ENCODE measurements at places on chromosomes 3 and 15. TPM values are rescaled to one million over a fixed set of nuclear protein-coding genes. Genes with fewer than 3 reads are reported as not detected.

DNA sequence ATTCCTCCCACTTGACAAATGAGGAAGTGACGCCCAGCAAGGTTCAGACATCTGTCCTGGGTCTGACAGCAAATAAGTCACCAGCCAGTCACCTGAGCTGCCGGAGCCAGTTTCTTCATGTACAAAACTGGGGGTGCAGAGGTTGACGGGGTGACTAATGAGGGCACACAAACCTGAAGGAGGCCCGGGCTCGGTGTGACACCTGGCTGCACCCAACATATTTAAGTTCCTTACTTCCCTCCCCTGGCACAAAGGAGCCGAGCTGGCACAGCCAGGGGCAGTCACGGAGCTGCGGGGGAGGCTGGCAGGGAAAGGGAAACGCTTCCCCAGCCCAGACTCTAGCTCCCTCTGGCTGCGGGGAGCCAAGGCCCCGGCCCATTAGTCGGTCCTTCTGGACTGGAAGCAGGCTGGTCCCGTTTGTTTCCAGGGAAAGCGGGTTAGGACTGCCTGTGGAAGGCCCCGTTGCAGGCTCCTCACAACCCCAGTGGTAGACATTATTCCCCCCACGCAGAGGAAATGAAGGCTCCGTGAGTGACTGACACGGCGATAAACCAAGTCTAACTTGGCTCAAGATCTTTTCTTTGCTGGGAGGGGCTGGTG, 2.3 kb downstream of the FBXL22 start:
- no peaks in the 10 kb centered on the region for H3K36me3 ChIP-seq
- no peak overlapping the region for H3K4me3 ChIP-seq
- peak; percentile 88 for DNase-seq

- peaks cover 4% of the 10 kb centered on the region for H3K4me1 ChIP-seq
- H3K27me3 ChIP-seq = no peaks in the 10 kb centered on the region
- H3K27ac ChIP-seq = no peak overlapping the region
- DNase-seq = peak; percentile 78
Measured at GRCh38 chr3:17730318-17730967, 12.0 kb downstream of the TBC1D5 start.

GRCh38 chr3:100040451-100041225, 73.7 kb downstream of the FILIP1L start:
- no peaks in the 10 kb centered on the region for H3K27me3 ChIP-seq
- peak overlapping the region; percentile 69 for H3K27ac ChIP-seq
- DNase-seq = peak; percentile 15
- H3K36me3 ChIP-seq = no peaks in the 10 kb centered on the region

GRCh38 chr3:42463093-42463492, 39.4 kb upstream of the VIPR1 start:
- no peak overlapping the region for H3K27ac ChIP-seq
- DNase-seq = no peak
- H3K4me3 ChIP-seq = no peak overlapping the region
- no peaks in the 10 kb centered on the region for H3K36me3 ChIP-seq
- H3K27me3 ChIP-seq = no peaks in the 10 kb centered on the region
- H3K4me1 ChIP-seq = no peaks in the 10 kb centered on the region

DNA sequence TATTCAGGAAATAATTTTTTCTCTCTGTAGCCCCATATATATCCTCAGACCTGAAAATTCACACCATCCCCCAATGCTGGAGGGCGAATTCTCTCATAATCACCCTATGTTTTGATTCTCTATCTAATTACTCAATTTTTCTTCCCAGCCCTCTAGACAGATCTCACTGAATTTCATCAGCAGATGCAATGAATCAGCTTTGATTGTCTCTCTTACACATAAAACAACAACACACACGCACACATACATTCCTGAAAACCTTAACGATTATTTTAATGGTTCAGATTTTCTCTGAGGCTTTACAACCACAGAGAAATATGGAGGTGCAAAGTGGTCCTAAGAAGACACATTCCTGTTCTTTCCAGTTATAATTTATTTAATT, 11.1 kb downstream of the RBMS3 start:
- DNase-seq = no peak
- no peak overlapping the region for H3K27ac ChIP-seq
- H3K27me3 ChIP-seq = no peaks in the 10 kb centered on the region
- H3K4me1 ChIP-seq = peaks cover 25% of the 10 kb centered on the region
- no peaks in the 10 kb centered on the region for H3K36me3 ChIP-seq

DNA sequence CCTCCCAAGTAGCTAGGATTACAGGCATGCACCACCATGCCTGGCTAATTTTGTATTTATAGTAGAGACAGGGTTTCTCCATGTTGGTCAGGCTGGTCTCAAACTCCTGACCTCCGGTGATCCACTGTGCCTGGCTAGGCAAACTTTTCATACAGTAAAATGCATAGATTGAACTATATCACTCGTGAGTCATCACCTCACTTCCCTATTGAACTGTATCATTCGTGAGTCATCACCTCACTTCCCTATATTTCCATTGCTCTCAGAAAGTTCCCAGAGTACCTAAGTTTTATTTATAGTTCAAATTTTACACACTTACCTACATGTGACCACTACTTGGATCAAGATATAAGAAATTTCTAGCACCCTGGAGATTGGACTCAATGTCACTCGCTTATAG, 73.6 kb upstream of the ACAD9 start:
- no peaks in the 10 kb centered on the region for H3K27me3 ChIP-seq
- H3K4me3 ChIP-seq = no peak overlapping the region
- peaks cover 65% of the 10 kb centered on the region for H3K4me1 ChIP-seq
- H3K36me3 ChIP-seq = peaks cover 2% of the 10 kb centered on the region
- no peak overlapping the region for H3K27ac ChIP-seq

DNA sequence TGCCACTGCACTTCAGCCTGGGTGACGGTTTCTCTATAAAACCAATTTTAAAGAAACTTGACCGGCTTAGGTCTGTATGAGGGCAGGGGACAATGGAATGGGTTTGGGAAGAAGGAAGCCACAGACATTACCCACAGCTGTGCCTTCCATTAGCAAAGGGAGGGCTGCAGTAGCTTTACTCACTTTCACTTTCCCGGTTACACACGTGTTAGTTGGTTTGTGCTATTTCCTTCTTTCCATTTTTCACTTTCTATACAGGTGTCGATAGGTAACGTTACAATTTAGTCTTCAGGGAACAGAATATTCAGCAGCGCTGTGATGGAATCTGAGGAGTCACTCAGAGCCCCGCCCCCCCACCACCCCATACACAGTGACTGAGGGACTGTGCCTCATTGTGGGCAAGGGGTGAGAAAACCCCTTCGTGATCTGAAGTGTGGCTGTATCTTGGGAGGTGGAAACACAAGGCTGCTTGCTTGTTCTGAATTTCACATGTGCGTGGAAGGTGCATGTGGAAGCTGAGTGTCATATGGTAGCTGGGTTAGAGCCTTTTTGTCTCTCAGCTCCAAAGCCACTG, 44.8 kb upstream of the RPL32 start:
- H3K4me1 ChIP-seq = no peaks in the 10 kb centered on the region
- no peaks in the 10 kb centered on the region for H3K36me3 ChIP-seq
- no peaks in the 10 kb centered on the region for H3K27me3 ChIP-seq
- no peak for DNase-seq

GRCh38 chr15:47801522-47801921, 84.2 kb downstream of the SEMA6D start:
- no peak overlapping the region for H3K4me3 ChIP-seq
- DNase-seq = no peak
- no peak overlapping the region for H3K27ac ChIP-seq

GRCh38 chr3:38120693-38121450, 16.1 kb downstream of the ACAA1 start:
- no peaks in the 10 kb centered on the region for H3K4me1 ChIP-seq
- no peak for DNase-seq
- H3K27me3 ChIP-seq = no peaks in the 10 kb centered on the region
- no peak overlapping the region for H3K4me3 ChIP-seq

GRCh38 chr3:191296041-191296541, 33.1 kb upstream of the CCDC50 start:
- no peak overlapping the region for H3K4me3 ChIP-seq
- no peaks in the 10 kb centered on the region for H3K4me1 ChIP-seq
- DNase-seq = no peak
- no peak overlapping the region for H3K27ac ChIP-seq

- H3K4me1 ChIP-seq = no peaks in the 10 kb centered on the region
- no peak for DNase-seq
- H3K4me3 ChIP-seq = no peak overlapping the region
- H3K27ac ChIP-seq = no peak overlapping the region
- H3K36me3 ChIP-seq = no peaks in the 10 kb centered on the region
Measured at GRCh38 chr3:111723293-111724215, 128.4 kb upstream of the ZBED2 start.

DNA sequence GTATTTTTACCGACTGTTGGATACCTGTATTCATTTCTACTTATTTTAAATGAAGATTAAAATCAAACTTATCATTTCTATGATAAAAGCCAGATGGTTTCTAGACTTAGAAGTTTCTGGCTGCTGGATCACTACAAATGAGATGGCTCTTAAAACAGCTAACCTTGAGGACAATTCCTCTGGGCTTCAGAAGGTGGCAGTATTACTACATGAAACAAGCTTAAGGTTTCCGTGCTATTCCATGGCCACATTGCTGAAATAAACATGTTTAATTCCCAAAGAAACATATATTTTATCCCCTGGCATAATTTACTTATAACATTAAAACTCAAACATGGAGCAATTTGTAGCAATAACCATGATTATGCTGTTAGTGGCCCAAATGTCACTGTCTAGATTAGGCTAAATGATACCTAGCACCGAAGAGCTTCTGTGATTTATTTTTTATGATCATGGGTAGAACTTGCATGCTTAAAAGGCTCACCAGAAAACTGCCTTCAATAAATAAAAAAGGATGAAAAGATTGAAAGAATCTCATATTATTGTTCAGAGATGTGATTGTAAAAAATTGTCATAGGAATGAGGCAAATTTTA, 204.0 kb upstream of the NANOGP8 start:
- H3K27me3 ChIP-seq = no peaks in the 10 kb centered on the region
- no peak overlapping the region for H3K4me3 ChIP-seq
- no peaks in the 10 kb centered on the region for H3K36me3 ChIP-seq
- DNase-seq = no peak
- H3K27ac ChIP-seq = no peak overlapping the region

- H3K4me3 ChIP-seq = no peak overlapping the region
- H3K36me3 ChIP-seq = no peaks in the 10 kb centered on the region
- H3K27me3 ChIP-seq = no peaks in the 10 kb centered on the region
- no peak overlapping the region for H3K27ac ChIP-seq
- no peak for DNase-seq
Measured at GRCh38 chr15:39029741-39030140, 465.1 kb upstream of the RASGRP1 start.

DNA sequence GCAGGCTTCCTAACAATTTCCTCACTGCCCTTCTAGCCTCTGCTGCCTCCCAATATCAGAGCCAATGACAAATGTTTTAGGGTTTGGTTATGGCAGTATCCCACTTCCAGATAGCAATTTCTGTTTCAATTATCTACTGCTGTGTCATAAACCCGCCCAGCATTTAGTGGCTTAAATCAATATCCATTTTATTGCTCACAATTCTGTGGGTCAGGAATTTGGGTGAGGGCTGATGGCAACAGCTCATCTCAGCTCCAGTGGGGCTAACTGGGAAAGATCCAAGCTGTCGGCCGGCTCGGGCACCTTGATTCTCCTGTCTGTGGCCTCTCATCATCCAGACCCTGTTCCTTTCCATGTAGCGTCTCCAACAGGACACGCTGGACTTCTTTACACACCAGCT, 85.3 kb upstream of the GOLGA8J start:
- no peak overlapping the region for H3K4me3 ChIP-seq
- no peak overlapping the region for H3K27ac ChIP-seq
- no peaks in the 10 kb centered on the region for H3K27me3 ChIP-seq
- H3K36me3 ChIP-seq = no peaks in the 10 kb centered on the region
- DNase-seq = no peak

DNA sequence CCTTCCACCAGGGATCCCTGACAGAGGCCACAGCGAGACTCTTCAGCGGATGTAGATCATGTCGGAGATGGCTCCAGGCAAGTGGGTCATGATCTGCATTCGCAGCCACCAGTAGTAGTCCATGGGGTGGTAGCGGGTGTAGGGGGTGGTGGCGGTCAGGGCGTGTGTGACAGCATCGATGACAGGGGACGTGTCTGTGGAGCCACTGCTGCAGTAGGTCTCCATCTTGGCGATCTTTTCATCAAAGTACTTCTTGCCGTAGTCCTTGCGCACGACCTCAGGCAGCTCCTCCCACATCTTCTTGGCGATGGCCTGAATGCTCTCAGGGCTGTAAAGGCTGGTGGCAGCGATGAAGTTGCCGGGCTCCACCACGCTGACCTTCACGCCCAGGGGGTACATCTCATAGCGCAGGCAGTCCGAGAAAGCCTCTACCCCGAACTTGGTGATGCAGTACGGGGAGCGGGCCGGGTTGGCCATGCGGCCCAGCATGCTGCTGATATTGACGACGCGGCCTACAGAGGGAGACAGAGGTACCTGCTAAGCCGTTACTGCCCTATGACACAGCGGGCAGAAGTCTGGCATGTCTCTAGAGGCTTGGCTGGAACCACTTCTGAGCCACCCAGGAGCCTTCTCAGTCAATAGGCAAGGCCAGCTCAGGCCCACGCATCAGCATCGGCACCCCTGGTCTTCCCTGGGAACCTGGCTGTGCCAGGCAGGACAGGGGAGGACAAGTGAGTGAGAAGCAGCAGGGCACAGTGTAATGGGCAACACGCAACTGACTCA, 43.7 kb downstream of the BDH1 start:
- H3K27me3 ChIP-seq = no peaks in the 10 kb centered on the region
- H3K36me3 ChIP-seq = no peaks in the 10 kb centered on the region
- peaks cover 39% of the 10 kb centered on the region for H3K4me1 ChIP-seq

GRCh38 chr3:156615592-156616173, 58.7 kb upstream of the TIPARP start:
- H3K36me3 ChIP-seq = no peaks in the 10 kb centered on the region
- H3K27ac ChIP-seq = peak overlapping the region; percentile 75
- H3K27me3 ChIP-seq = no peaks in the 10 kb centered on the region
- DNase-seq = peak; percentile 81
- H3K4me3 ChIP-seq = no peak overlapping the region

DNA sequence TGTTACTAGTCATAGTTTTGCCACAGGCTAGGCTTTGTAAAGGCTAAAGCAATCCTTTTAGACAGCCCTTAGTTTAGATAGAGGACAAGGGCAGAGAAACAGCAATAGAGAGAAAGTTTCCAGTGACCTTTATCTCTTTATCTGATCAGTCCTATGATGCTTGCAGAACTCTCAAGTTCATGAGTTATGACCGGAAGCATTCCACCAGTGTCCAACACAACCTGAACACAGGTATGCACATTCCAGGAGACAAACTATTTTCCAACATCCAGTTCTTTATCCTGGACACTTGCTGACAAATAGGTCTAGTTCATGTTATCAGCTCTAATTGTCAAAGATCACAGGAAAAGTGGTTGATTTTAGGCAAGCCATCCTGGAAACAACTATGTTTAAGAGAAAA, 422.2 kb downstream of the MAGI1 start:
- H3K36me3 ChIP-seq = no peaks in the 10 kb centered on the region
- H3K27ac ChIP-seq = no peak overlapping the region
- peaks cover 8% of the 10 kb centered on the region for H3K4me1 ChIP-seq
- H3K4me3 ChIP-seq = no peak overlapping the region
- no peak for DNase-seq
- H3K27me3 ChIP-seq = no peaks in the 10 kb centered on the region

UPK1B gene
- total RNA-seq = not detected

SV2B gene
- 2.9 TPM for total RNA-seq

TICRR gene
- total RNA-seq = under 0.01 TPM

CYFIP1 gene
- 138 TPM for total RNA-seq
